ENCODE measurements at places on chromosomes 1 and 21.

DNA sequence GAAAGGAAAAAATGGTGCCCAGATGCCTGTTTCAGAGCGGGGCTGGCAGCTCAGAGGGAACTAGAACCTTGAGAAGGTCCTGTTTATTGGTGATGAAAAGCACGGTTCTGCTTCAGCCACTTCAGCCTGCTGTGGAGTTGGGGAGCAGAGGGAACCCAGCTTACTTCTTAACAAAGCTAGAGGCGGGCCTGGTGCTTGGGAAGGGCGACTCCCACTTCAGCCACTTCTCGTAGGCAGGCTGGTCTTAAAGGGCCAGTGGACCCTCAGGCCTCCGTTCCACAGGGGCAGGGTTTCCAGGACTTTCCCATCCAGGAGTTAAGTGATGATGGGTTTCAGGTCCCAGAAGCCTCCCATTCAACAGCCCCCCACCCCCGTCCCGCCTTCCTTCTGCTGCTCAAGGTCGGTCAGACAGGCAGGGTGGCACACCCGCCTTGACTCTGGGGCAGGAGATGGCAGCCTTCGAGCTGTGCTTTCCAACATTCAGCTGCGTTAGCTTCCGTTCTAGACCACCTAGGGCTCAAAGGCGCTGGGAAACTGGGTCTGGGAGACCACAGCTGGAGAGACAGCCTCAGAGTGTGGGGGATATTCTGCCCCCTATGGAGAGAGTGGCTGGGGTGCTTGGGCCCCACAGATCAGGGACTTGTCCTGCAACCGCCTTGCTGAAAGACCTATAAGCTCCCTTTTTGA lies 3.4 kb downstream of the RUNX3 start:
- no peak for DNase-seq

- no peak for DNase-seq
Observed at GRCh38 chr1:39501666-39502065, 10.2 kb downstream of the BMP8A start.

GRCh38 chr1:239250353-239251035 lies 135.9 kb upstream of the CHRM3 start:
- no peak for DNase-seq

DNA sequence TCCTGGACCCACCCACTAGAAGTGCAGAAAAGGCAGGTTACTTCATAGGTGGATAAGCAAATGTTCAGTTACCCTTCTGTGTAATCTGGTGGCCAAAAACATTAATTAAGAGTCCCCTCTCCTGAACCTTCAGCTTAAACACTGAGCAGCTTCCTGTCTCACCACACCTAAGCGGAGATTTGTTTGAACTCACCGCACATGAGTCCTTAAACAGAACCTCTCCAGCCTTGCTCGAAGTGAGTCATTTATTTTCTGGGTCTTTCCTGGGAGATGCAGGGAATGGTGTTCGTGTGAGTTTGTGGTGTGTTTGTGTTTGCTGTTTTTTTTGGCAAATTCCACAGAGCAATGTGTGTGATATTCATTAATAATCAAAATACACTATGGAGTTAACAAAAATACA lies 7.6 kb upstream of the FNBP1L start:
- DNase-seq: no peak

- no peak for DNase-seq
Observed at GRCh38 chr1:119840745-119841144, 29.5 kb upstream of the REG4 start.

GRCh38 chr1:195576641-195577040 lies 1031.6 kb downstream of the KCNT2 start:
- DNase-seq: no peak

GRCh38 chr1:4638345-4638729 lies 16.1 kb upstream of the AJAP1 start:
- no peak for DNase-seq

DNA sequence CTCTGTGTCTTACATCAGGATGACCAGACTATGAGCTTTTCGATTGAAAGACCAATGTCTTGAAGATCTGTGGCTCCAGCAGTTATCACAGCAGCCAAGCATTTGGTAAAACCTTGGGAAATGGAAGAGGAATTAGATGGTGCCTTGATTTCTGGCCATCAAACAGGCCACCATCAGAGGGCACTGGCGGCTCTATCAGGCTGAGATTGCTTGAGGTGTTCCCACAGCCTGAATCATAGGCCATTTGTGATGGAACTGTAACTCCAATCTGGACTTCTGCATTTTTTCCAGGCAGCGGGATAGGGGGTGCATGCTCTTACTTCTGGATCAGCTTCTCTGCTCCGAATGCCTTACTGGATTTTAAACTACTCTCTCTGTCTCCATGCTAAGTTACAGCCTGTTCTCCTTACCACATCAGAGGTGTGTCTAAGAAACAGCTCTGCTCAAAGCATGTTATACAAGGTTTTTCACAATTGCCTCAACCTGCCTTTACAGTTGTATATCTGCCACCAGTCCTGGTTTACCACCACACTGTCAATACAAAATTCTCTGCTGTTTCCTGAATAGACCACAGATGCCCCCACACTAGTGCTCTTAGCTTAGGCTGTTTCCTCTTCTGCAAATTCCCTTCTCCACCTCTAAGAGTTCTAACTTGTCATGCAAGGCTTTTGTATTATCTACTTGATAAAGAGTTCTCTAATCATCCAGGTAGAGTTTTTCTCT lies 180.9 kb downstream of the PTGER3 start:
- DNase-seq: no peak

- DNase-seq: no peak
Observed at GRCh38 chr1:50975436-50975835, 5.4 kb downstream of the CDKN2C start.
